Omental fat pad (tissue), 4 donors: ENCODE measurements at places on chromosomes 11 and 22. TPM values are rescaled to one million over a fixed set of nuclear protein-coding genes. Genes with fewer than 3 reads are reported as not detected.

Gene GLB1L3
- not detected for total RNA-seq

Gene OR8A1
- total RNA-seq: not detected

Gene PRG2
- not detected for total RNA-seq

Gene MPPED2
- total RNA-seq: 11.0 TPM

Gene TSPAN18
- 3.5 TPM for total RNA-seq
